ENCODE measurements at places on chromosomes 2 and 18.

DNA sequence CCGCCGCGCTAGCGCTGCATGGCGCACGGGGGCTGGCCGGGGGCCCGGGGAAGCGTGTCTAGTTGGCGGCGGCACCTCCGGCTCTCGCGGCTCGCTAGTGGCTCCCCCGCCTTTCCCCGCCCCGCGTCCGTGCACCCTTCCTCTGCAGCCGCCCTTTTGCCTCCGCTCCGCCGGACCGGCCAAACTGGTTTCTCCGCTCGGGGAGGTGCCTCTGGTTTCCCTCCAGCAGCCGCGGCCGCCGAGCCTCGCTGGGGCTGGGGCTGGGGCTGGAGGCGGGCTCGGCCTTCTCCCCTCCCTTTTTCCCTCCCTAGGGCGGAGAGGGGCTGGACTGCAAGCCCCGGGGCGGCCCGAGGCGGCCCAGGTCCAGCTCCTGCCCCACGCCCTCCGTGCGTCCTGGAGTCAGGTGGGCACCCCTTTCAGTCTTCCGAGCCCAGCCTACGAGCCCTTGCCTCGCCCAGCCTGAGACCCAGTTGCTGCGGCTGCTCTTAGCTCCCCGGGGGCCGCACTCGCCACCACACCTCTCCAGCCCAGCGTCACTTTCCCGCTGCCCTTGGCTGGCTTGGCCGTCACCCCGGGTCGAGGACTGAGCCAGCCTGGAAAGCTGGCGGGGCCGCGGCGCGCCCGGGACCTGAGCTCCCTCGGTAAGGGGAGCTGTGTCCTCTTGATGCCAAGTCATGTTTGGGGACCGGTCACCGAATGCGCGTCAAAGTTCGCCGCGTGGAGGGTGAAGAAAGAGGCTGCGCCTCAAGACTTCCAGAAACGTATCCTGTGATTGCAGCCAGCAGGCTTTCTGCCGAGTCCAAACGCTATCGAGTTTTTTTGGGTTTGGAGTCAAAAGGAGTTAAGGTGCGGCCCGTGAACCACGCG lies at the start of gene ATP8B1:
ATP8B1 (minus strand) TSS at position 213 of the 867 bp plus-strand sequence. CDS start 71,508 bp downstream, outside the sequence.
- peak; percentile 81 for DNase-seq

- DNase-seq, result peak; percentile 76
Observed at GRCh38 chr2:108583903-108584520, 49.7 kb downstream of the LIMS1 start.

DNA sequence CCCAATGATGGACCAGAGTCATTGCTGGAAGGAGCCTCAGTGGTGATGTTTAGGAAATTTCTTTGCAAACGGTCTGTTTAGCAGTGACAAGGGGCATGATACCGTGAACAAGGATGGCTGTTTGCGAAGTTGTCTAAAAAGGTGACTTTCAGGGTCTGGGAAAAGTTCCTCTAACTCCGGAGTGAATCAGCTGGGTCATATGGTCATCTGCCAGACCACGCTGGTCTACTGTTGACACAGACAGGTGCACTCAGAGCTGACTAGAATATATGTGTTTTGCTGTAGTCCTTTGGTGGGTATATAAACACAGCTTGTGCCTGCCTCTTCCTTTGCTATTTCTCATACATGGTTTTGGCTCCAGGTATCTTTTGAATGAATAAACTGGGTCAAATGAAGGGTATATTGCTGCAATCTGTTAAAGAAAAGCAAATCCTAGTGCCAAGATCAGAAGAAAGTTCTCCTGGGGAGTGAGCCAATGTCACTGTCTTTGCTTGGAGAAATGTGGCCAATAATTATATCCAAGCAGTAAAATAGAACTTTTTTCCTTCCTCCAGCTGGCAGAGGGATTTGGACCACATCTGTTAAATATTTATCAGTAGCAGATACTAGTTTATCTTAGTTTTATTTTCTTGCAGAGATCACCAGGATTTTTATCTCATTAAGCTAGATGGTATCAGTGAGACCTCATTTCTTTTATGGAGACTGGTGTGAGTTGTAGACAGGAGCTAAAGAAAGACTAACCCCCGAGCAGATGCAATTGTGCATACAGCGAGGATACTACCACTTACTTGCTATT lies 286.0 kb downstream of the TRIB2 start:
- no peak for DNase-seq

DNA sequence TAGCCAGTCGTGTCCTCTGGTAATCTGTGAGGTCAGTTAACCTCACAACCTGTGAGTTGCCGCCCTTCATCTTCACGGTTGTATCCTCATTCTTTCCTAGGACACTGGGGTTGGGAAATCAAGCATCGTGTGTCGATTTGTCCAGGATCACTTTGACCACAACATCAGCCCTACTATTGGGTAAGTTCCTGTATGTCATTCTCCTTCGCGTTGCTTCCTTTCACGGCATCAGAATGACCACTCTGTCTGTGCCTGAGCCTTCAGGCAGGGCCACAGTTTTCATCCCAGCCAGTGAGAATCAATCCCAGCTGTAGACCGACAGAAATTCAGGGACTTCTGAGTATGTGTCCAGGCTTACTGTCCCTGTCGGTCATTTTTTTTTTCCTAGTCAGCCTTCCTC lies 67.1 kb downstream of the RAB31 start:
- no peak for DNase-seq
